ENCODE measurements at places on chromosomes 1 and 21.

GRCh38 chr1:44000122-44000665 lies 8.8 kb downstream of the CCDC24 start:
- DNase-seq, result no peak

- DNase-seq, result no peak
Observed at GRCh38 chr1:24045771-24046170, 65.6 kb upstream of the SRSF10 start.

DNA sequence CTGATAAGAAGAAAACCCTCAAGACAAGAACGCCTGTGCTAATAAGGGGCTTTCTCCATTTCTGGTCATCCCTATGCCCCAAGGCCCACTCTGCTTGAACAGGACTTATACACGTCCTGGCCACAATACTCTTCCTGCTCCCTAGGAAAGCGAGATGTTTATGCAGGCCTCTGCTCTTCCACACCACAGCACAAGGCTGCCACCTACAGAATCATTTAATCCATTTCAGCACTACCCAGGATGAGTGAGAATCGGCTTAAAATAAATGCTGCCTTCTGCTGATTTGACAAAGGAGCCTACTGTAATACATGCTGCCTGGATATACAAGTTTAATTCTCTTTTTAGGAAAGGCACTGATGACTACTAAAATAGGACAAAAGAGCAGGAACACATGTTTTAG lies 29.4 kb downstream of the FRRS1 start:
- no peak for DNase-seq

DNA sequence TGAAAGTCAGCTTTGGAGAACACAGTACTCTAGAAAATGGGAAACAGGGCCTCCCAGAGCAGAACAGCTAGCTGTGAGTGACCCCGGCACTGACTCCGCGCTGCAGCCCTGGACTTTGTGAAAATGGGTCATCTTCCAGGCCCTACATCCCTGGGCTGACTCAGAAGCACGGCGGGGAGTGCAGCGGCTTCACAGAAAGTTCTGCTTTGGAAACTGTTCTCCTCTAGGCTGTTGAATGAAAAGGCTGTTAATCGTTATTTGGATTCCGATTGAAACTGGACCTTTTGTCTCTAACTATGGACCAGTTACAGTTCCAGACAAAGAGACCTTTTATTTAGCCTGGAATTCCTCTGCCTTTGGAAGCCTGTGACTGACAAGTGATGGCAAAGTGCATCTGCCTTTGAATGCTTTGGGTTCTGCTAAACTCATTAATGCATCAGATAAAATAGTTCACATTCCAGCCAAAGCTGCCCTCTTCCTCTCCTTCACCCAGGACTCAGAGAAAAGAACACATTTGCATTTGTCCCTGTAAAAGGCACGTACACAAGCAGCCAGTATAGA lies 144.9 kb upstream of the HOOK1 start:
- DNase-seq, result no peak

GRCh38 chr21:32772281-32773047 lies 909 bp upstream of the PAXBP1 start:
- DNase-seq, result no peak
